ENCODE measurements at places on chromosomes 16 and 17.

DNA sequence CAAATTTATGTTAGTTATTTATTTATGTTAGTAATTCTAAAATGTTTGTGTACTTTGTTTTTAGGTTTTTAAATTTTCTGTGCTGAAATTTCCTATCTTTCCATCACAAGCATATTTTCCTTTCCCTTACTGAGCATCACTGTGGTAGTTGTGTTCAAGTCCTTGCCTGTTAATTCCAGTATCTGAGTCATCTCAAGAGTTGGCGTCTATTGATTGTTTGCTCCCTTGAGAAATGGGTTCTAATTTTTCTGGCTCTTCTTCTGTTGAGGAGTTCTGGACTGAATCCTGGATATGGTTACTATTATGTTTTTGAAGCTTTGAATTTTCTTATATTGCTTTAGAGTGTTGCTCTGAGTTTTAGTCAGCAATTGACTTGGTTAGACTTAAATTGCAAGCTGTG, 56.3 kb downstream of the GAN start:
- no peak for DNase-seq

- no peak for DNase-seq
These were observed 1.1 kb downstream of the ZCCHC14 start for GRCh38 chr16:87491522-87492290.

- DNase-seq, result no peak
These were observed 1030.9 kb upstream of the CDH8 start for GRCh38 chr16:63067141-63067540.

DNA sequence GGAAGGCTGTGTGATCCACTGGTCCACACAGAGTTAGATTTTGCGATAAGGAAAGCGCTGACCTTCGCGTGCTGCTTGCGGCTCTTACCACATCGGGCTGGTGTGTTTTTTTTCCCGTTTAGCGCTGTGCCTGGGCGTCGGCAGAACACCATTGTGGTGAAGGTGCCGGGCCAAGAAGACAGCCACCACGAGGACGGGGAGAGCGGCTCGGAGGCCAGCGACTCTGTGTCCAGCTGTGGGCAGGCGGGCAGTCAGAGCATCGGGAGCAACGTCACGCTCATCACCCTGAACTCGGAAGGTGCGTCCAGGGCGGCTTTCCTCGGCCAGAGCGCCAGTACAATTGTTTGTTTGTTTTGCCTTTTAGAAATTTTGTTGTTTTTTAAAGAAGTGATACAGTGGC, 54.7 kb downstream of the BANP start:
- no peak for DNase-seq

DNA sequence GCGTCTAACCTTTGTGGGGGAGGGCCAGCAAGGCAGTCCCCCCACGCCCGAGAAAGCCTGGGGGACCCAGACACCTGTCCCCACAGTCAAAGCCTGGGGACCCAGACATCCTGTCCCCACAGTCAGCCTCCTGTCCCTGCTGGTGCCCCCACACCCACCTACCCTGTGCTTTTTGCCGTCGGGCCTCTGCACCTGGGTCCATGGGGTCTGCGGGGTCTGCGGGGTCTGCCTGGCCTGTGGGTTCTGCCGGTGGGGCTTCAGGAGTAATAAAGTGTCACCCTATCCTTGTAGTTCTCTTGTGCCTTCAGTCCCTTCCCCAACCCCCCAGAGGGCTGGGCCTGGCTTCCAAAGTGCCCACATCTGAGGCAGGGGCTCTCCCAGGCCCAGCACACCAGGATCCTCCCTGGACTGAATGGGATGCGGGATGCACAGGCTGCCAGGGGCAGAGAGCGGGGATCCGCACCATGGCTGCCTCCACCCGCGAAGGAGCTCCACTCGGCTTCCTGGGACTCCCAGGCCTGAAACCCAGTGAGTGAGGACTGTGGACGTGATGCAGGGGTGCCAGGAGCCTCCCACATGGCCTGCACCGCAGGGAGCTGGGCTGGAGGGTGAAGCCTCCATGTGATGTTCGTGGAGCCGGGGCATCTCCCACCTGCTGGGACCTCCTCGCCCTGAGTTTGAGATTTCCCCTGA, 16.3 kb upstream of the DPEP1 start:
- DNase-seq, result no peak

GRCh38 chr16:58843675-58844074, 109.6 kb upstream of the GOT2 start:
- DNase-seq, result no peak

Measured in NCI-H1092 (cell line).